IPS DF 19.7 (cell line): ENCODE measurements at places on chromosomes 2 and 18.

DNA sequence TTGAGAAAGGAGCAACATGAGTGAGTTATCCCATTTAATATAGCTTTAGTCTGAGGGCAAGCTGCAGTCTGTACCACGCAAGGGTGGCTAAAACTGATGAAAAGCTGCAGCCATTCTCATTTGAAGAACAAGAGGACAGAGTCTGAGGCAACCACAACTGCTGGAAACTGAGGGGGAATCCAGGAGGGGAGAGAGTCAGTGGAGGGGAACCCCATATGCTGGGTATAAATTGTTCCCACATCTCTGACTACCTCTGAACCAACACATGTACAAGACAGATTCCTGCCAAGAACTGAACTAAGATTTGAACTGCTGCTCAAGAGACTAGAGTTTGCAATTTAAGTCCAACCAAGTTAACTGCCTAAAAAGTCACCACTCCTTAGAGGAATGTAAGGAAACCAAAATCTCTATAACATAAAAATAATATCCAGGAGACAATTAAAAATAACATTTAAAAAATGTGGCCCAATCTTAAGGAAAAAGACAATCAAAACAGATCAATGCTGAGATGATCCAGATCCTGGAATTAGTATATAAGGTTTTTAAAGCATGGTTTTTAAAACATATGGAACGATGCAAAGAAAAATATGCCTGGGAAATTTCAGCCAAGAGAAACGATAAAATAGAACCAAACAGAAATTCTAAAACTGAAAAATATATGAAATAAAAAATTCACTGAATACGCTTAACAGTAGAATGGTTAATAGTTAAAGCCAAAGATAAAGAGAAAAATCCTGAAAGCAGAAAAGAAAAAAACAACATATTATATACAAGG lies 11.2 kb downstream of the CWC22 start:
- DNase-seq = no peak

DNA sequence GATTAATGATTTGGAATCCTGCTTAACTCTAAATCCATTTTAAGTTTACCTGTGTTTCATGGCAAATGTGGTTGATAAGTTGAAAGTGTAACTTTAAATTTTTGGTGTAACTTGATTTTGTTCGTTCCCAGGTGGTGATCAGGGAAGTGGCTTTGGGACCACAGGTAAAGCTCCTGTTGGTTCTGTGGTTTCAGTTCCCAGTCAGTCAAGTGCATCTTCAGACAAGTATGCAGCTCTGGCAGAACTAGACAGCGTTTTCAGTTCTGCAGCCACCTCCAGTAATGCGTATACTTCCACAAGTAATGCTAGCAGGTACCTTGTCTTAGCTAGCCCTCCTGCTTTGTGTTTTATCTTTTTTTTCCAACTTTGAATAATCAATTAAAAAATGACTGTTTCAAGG lies 62.8 kb downstream of the AGFG1 start:
- no peak for DNase-seq

DNA sequence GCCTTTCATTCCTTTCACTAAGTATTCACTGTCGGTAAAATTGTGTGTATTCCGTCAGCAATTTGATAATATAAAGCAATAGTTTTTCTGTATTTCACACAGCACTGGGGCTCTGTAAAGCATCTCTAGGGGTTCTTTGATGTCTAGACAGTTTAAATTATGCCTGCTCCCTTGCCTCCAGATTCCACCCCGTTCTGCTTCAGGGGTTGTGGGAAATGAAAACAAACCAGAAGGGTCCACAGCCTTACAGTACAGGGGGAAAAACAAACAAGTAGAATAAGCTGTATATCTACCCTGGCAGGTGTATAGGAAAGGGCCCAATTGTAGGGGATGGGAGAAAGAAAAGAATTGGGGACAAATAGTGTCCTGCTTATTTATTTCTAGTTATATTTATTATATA lies 63.1 kb downstream of the ASXL3 start:
- DNase-seq = no peak

DNA sequence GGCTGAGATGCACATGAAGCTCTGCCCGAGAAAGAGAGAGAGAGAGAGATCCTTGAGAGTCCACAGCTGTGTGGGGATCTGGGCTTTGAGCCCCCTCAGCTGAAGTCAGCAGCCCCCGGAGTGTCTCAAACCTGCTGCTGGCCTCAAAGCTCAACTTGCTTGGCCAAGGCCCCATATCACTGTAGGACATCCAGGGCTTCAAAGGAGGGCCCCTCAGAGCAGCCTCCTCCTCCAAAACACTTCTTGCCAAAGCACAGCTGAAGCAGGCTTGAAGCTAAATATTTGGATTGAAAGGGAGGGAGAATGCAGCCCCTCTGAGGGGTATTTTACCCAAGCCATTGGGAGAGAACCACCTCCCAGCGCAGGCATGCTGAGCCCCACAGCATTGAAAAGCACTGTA lies 357.6 kb downstream of the OSR1 start:
- no peak for DNase-seq

DNA sequence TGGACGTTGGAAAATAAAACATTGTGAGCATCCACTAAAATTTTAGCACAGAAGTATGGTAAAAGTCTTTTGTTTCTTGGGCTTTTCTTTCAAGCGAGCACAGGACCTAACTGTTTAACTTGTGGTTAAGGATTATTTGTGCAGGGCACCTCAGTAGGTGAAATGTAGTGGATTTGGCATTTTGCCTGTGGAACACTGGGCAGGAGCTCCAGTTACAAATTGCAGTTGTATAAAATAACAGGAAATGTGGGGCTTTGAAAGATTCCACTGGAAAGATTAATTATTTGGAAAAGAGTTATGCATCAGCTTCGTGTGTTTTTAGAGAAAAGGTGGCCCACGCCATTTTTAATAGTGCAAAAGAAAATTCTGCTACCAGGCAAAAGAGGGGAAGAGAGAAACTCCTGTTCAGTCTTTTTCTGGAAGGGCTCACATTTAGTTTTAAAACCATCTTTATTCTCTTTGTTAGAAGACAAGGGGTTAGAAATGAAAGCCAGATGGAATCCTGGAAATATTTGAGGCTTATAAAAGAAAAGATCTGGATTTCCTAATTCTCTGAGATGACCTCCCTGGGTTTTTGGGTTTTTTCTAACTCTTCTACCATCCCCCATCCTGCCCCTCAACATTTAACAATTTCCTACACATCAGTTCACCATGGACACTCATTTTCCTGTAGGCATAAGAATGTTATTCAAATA lies 144.3 kb upstream of the SERTAD2 start:
- DNase-seq = no peak

DNA sequence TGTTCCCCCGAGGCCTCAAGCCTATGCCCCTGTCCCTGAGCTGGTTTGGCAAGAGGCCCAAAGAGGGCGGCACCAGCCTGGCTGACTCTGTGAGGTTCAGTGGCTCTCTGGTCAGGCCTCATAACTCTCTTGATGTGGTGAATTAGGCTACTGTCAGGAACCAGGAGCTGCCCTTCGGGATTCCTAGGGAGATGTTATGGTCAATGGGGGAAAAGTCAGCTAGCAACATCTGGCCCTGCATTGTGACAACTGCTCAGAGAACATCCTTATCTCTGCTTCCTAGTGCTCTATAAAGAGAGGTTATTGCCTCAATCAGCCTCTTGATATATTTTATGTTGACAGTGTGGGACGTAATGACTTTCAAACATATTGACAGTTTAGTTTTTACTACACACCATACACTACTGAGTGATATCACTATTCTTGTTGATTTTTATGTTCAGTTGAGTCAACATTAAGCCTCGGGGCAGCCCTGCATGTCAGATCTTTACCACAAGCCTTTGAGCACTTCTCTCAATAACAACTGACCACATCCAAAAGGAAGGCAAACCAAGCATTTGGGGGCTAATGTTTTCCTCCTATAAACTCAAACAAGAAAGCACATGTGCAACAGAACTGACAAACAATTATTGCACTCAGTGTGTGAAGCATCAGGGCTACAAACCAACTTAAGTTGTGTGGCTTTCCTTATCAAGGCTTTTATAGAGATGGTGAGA lies 448.3 kb upstream of the SLC14A2 start:
- DNase-seq = no peak

- DNase-seq = no peak
Observed at GRCh38 chr2:207133458-207133819, 32.3 kb downstream of the KLF7 start.

- no peak for DNase-seq
Observed at GRCh38 chr2:217185265-217185995, 325.6 kb upstream of the TNP1 start.

DNA sequence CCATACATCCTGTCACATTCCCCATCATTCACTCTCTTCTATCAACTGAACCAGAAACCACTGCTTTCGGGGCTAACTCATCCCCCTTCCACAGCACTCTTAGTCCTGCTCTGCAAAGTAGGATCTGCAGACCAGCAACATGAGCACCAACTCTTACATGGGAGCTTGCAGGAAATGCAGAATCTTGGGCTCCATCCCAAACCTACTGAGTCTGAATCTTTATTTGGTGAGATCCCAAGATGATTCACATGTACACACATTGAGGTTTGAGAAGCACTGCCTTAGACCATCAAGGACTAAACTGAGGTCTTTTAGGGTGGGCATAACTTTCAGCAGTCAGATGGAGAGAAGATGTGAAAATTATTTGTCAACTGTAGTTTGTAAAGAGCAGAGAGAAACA lies 235.6 kb upstream of the EPHA4 start:
- DNase-seq = no peak

DNA sequence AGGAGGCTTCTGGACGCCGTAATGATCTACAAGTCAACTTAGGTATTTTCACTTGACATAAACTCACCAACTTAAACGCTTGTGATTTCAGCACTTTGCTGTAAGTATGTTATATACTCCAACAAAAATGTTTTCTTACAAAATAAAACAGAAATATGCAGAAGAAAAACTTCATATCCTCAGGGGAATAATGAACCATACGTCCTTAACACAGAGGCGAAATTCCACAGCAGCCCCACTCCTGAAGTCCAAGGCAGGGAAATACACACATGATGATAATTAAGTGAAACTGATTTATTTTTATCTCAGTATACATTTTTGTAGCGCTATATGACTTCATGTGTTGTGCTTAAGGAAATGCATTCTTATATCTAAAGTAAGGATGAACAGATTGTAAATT lies 335.4 kb upstream of the VWC2L start:
- DNase-seq = no peak

GRCh38 chr18:29172756-29173067 lies 995.8 kb upstream of the CDH2 start:
- DNase-seq = no peak

DNA sequence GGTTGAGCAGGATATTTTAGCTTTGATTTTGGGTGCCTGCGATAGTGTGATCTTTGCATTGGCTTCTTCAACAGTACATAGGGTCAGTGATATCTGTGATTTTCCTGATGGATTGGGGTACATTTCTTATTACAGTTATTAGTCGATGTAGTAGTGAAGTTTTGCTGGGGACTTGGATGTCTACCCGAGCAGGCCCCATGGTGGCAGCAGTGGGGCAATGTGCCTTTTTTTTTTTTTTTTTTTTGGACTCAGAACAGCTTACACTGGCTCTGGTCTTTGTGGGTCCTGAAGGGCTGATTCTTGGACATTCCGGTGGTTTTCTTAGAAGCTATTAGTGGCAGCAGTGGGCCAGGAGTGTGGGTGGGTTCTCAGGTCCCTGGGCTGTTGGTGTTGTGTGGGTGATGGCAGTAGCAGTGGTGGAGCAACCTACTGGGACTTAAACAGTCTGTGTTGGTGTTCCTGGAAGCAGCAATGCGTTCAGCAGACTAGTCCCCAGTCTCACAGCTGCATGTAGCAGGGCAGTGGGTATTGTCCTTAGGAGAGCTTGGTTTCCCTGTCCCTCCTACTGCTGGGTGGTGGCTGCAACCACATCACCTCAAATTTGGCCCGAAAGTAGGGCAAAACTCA lies 53.7 kb upstream of the SLC4A10 start:
- DNase-seq = no peak

GRCh38 chr2:241063093-241063551 lies 39.0 kb downstream of the MTERF4 start:
- DNase-seq = no peak

- no peak for DNase-seq
Observed at GRCh38 chr2:38666556-38666910, 619 bp downstream of the GALM start.

DNA sequence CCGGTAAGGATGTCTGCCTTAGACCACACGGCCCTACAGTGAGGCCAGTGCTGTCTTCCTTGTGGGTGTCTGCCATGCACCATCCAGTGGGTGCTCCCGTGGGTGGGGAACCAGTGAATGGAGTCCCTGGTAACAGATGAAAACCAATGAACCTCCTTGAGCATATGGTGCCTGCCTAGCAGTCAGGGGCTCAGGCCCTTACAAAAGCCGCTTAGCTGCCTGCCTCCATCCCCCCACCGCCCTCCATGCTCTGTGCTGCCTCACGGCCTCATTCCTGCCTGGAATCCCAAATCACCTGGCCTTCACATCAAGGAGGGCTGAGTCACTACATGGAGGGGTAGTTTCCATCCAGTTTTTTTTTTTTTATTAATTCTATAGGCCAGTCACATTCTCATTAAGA lies 30.8 kb upstream of the TRIB2 start:
- no peak for DNase-seq

- no peak for DNase-seq
Observed at GRCh38 chr2:22213237-22213636, 1089.5 kb downstream of the TDRD15 start.

- no peak for DNase-seq
Observed at GRCh38 chr2:177909962-177910361, 162.6 kb downstream of the PDE11A start.

GRCh38 chr2:218645126-218645525 lies 14.3 kb downstream of the ZNF142 start:
- DNase-seq = no peak

GRCh38 chr2:191635333-191636234 lies 42.4 kb upstream of the NABP1 start:
- no peak for DNase-seq

- DNase-seq = no peak
Observed at GRCh38 chr2:238441262-238442114, 14.8 kb downstream of the ASB1 start.

- no peak for DNase-seq
Observed at GRCh38 chr2:226862623-226863022, 26.8 kb downstream of the RHBDD1 start.

DNA sequence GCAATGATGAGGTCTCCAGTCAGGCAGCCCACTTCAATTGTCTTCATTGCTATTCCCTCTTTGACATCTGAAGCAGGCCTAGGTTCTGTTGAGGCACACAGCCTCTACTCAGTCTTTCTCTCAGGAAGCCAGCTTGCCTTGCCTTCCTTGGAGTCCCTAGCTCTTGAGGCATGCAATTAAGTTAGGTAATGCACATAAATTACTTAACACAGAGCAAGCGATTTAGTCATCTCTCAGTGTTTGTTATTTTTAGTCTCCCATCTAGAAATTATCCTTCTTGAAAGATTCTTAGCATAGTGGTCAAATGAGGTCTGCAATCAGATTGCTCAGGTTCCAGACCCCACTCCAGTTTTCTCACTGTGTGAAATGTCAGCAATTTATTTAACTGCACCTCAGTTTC lies 32.0 kb downstream of the SULT1C4 start:
- DNase-seq = no peak
